ENCODE measurements at places on chromosomes 5 and 9.

- DNase-seq: no peak
Measured at GRCh38 chr9:128916204-128916603, 4.6 kb upstream of the PHYHD1 start.

DNA sequence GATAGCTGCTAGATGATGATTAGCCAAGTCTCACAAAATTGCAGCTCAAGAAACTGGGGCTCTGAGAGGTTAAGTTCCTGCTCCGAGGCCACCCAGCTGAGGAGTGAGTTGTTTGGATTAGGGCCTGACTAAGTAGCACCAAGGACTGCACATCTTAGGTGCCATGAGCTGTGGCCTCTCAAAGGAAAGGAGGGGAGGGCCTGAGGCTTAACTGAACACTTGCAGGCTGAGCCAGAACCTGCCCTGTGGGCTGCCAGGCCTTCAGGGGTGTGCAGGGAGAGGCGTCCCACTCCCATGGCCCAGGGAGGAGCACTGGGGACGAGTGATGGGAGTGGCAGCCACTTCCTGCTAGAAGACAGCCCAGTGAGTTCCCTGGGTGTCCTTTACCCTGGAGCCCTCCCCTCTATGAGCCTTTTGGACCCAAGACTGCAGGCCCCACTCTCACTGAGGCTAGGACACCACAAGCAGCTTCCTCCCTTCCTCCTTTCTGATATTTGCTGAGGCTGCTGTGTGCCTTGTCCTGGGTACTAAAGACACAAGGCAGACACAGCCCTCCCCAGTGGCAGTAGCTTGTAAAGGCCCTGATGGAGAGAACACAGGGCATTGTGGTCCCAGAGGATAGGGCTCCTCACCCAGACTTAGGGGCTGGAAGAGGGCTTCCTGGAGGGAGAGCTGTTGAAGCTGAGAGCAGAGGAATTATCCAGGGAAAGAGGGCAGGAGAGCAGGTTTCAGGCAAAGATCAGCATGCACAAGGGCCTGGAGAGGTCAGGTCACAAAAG, 22.1 kb downstream of the LMX1B start:
- DNase-seq: no peak

- DNase-seq: peak; percentile 97
Measured at GRCh38 chr9:16030528-16031185, 477.8 kb downstream of the CCDC171 start.

- DNase-seq: no peak
Measured at GRCh38 chr5:154677921-154678320, 77.3 kb upstream of the LARP1 start.

DNA sequence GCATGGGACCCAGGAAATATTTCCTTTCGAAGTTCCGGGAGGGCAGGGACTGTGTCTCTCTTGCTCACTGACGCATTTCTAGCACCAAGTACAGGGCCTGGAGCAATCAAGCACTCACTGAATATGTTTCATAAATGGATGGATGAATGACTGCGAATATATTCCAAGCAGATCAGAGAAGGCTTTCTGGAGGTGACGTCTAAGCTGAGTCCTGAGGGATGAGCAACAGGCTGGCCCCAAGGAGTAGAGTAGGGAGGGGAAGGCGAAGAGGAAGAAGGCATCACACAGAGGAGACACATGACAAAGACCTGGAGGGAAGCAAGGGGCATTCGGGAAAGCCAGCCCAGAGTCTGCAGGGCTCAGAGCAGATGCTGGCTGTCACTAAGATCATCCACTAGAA, 13.9 kb downstream of the ANXA6 start:
- no peak for DNase-seq

GRCh38 chr5:74056107-74056788, 430.3 kb downstream of the ARHGEF28 start:
- DNase-seq: no peak

GRCh38 chr5:2017540-2018389, 135.0 kb upstream of the IRX4 start:
- DNase-seq: peak; percentile 64

DNA sequence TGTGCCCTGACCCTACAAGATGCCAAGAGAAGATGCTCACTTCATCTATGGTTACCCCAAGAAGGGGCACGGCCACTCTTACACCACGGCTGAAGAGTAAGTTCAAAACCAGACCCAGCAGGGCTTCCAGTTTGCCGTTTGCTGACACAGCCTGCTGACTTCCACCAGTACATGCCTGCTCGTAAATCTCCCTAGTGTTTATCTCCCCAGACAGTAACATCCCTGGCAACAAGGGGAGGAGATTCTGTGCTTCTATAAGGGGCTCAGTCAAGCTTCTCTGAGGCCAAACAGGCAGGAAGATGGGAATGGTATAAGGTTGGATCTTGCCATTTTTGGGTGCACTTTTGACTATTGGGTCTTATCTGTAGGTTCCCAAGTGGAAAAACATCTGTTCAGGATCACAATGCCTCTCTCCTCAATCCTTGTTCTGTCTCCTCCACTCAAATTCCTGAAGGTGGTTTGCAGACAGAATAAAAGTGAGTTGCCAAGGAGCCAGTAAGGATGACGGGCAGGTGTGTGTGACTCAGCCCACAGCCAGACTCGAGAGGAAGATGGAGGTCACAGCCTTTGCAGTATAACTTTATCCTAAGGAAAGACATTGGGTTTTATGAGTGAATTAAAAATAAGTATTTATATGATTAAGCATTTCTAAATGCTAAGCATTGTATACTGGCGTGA, 1.9 kb downstream of the MLANA start:
- DNase-seq: no peak

- no peak for DNase-seq
Measured at GRCh38 chr5:90305041-90305720, 104.4 kb downstream of the CETN3 start.

DNA sequence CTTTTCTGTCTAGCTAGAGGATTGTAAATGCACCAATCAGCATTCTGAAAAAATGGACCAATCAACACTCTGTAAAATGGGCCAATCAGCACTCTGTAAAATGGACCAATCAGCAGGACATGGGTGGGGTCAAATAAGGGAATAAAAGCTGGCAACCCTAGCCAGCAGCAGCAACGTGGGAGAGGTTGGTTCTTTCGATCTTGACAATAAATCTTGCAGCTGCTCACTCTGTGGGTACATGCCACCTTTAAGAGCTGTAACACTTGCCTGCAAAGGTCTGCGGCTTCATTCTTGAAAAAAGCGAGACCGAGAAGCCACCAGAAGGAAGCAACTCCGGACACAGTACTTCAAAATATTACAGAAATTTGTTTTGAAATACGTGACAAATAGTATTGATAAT, 424.6 kb upstream of the CDH9 start:
- no peak for DNase-seq

- DNase-seq: peak; percentile 60
Measured at GRCh38 chr9:131395157-131396098, 1.5 kb downstream of the PRRC2B start.

DNA sequence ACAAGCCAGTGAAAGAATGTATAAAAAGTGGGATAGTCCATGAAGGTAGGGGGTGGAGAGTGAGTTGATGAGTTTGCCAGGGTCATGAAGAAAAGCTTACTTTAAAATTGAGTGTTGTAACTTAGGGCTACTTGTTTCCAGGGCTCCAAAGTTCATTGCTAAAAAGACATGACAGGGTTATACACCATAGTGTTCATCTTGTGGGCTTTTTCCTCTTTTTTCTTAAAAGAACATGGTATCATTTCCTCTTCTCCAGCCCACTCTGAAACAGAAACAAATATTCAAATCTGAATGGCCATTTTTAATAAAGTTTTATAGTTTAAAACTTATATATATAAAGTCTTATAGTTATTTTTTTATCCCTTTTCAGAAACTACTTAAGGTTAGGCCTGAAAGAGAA, 115.7 kb upstream of the SMC2 start:
- DNase-seq: no peak

DNA sequence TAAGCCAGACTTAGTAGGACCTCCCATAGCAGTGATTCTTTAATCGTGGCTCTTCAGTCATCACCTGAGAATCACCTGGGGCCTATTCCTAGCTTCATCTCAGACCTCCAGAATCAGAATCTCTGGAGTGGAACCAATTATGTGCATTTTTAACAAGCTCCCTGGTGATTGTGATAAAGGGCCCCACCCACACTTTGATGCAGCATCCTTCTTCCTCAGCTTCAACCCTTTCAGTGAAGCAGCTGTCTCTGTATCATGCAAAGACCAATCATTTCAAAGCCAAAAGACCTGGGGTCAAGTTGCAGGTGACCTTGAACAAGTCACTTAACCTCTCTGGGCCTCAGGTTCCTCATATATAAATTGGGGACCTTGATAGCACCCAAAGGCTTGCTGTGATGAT, 17.1 kb downstream of the FBXO10 start:
- no peak for DNase-seq

GRCh38 chr5:133734916-133735315, 122.6 kb upstream of the FSTL4 start:
- DNase-seq: no peak

- no peak for DNase-seq
Measured at GRCh38 chr5:14678773-14679334, 14.3 kb downstream of the OTULIN start.

DNA sequence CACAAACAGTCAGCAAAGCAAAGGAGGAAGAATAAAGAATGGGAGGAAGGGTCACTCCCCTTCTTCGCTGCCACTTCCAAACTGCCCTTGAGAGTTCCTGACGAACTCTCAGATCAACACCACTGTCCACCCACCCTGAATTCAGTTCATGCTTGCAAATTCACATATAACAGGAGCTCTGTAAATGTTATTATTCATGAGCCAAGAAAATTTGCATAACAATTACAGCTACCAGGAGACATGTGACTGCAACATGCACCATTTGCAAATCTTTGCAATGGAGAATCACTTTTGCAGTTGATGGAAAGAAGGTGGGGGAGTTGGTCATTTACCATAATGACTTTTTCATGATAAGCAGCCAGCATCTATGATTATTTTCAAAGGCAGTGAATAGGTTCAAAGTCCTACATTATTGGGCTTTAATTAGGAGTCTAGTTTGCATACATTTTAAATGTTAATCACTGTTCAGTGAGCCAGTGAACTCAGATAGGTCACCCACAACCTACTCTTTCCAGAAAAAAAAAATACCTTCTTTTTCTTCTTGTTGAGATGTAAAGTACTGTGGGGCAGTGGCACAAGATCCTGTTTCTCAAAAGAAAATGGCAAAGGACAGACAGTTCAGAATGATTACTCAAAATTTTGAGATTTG, 149.7 kb downstream of the CAAP1 start:
- DNase-seq: no peak

GRCh38 chr5:35416217-35416988, 186.1 kb upstream of the PRLR start:
- no peak for DNase-seq

- no peak for DNase-seq
Measured at GRCh38 chr9:113658545-113658895, 195.0 kb downstream of the RGS3 start.

- peak; percentile 48 for DNase-seq
Measured at GRCh38 chr9:114433720-114434255, 46.0 kb upstream of the AKNA start.

DNA sequence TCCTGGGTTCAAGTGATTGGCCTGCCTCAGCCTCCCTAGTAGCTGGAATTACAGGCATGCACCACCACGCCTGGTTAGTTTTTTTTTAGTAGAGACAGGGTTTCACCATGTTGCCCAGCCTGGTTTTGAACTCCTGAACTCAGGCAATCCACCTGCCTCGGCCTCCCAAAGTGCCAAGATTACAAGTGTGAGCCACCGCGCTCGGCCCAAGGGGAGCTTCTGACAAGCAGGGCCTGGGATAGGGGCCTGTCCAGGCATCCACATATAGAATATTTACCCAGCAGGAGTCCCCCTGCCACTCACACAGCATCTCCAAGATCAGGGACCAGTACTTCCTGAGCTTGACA, 10.1 kb downstream of the IRF1 start:
- DNase-seq: no peak

GRCh38 chr9:119902611-119903010, 533.4 kb upstream of the BRINP1 start:
- DNase-seq: no peak

GRCh38 chr5:119864286-119864685, 234.9 kb downstream of the FAM170A start:
- DNase-seq: no peak

GRCh38 chr5:36881807-36882206, 5.2 kb downstream of the NIPBL start:
- DNase-seq: no peak

DNA sequence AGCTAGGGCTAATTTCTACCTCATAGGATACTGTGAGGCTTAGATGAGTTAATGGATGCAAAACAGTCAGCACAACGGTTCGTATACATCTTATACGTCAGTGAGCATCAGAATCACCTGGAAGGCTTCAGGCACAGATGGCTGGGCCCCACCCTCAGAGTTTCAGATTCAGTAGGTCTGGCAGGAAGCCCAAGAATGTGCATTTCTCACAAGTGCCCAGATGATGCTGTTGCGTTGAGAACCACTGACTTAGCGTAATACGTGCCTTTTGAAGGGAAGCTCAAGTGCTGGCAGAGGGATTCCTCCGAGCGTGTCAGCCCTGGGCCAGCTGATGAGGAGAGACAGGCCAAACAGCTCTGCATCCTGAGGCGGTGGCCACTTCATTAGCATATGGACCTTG, 117.1 kb upstream of the WWC1 start:
- no peak for DNase-seq

DNA sequence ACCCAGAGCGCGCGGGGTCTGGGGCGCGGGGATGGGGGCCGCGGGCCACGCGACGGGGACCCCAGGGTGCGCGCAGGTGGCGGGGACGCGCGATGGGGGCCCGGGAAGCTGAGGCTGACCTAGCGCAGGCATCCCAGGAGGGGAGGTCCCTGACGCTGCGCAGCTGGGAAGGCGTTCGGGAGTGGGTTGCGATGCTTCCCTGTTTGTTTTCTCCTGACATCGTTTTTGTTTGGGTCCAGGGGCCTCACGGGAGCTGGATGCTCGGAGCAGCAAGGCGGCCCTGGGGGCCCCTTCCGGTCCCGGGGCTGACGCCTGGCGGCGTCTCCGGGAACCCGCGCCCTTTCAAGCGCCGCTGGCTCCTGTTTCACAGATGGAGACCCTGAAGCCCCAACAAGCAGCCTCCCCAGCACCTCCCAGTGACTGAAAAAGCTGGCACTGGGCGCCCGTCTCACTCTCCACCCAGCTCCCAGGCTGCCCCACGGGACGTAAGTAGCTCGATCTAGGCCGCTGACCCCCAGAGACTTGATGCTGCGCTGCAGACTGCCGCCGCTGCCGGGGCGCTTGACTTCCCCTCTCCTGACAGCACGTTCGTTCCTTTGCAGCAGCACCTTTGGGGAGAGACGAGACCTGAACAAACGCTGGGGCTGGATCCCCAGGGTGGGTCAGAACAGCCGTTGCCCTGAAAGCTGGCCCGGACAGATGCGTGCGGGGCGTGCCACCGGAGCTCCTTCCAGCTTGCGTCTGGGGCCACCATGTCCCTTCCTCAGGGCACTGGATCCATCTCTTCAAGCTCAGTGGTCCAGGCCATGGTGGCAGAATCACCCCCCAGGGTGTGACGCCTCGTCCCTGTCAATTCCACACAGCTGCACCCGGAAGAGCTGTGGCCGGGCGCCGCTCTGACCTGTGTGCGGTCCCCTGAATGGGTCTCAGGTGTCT, 593 bp downstream of the BRD3OS start:
- peak; percentile 56 for DNase-seq

GRCh38 chr9:105405514-105406131, 42.2 kb upstream of the FSD1L start:
- DNase-seq: peak; percentile 17

All from common myeloid progenitor, CD34-positive (primary cell).